Progenitor cell of endocrine pancreas (in vitro differentiated cells): ENCODE measurements at places on chromosomes 3 and 15.
A peak's percentile ranks its signal among the peaks of the same experiment; 100 is the strongest.

DNA sequence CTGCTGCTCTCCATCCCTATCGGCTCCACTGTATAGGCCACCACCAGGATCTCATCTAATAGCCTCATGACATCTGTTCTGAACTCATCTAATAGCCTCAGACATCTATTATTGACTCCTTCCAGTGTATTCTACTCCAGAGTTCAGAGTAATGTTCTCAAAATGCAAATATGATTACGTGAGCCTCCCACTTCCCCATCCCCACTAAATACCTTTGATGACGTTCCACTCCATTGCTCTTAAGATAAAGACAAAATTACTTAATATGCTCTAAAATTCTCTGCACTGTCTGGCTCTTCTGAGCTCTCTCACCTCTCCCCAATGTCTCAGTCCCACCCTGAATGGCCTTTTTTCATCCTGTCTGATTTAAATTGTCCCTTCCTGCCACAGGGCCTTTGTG lies 94.7 kb downstream of the SAMMSON start:
- no peak overlapping the region for H3K27ac ChIP-seq
- no peak for DNase-seq
- H3K4me1 ChIP-seq, result peaks cover 3% of the 10 kb centered on the region
- H3K4me3 ChIP-seq, result no peak overlapping the region
- H3K27me3 ChIP-seq, result peaks cover 24% of the 10 kb centered on the region
- no peaks in the 10 kb centered on the region for H3K36me3 ChIP-seq

DNA sequence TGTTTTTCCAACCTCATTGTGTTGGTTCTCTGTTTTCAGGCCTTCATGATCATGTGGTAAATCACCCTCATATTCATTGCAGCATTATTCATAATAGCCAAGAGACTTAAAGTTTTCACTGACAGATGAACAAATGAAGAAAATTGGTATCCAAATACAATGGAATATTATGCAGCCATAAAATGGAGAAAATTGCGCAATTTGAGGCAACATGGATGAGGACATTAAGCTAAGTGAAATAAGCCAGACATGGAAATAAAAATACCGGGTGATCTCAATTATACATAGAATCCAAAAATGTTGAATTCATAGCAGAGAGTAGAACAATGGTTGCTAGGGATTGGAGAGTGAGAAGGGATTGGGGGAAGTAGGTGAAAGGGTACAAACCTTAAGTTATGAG lies 491.9 kb upstream of the KCNMB2 start:
- no peak overlapping the region for H3K27ac ChIP-seq
- no peaks in the 10 kb centered on the region for H3K36me3 ChIP-seq
- H3K4me1 ChIP-seq, result no peaks in the 10 kb centered on the region
- no peaks in the 10 kb centered on the region for H3K27me3 ChIP-seq

DNA sequence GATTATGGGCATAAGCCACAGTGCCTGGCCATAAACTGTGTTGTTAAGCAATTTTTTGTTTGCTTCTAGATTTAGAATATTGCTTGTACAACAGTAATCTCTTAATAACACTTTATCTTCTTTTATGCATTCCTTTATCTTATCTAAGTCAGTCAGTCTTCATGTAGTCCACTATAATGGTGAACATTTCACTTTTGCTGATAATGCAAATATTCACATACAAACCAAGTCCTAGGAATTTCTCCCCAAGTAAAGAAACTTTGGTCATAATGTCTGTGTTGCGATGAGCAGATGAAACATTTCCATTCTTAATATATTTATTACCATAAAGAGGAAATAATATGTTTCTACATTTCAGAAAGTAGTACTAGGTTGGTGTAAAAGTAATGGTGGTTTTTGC lies 765.8 kb upstream of the ARRDC4 start:
- DNase-seq, result no peak
- H3K27me3 ChIP-seq, result no peaks in the 10 kb centered on the region
- no peaks in the 10 kb centered on the region for H3K4me1 ChIP-seq
- no peaks in the 10 kb centered on the region for H3K36me3 ChIP-seq

- peaks cover 3% of the 10 kb centered on the region for H3K4me1 ChIP-seq
- H3K36me3 ChIP-seq, result no peaks in the 10 kb centered on the region
- no peak overlapping the region for H3K27ac ChIP-seq
- H3K4me3 ChIP-seq, result no peak overlapping the region
- H3K27me3 ChIP-seq, result peaks cover 28% of the 10 kb centered on the region
These were observed 1.3 kb upstream of the CHRNB4 start for GRCh38 chr15:78642331-78642730.

- DNase-seq, result no peak
- H3K27ac ChIP-seq, result no peak overlapping the region
- H3K36me3 ChIP-seq, result no peaks in the 10 kb centered on the region
- no peaks in the 10 kb centered on the region for H3K27me3 ChIP-seq
- H3K4me3 ChIP-seq, result no peak overlapping the region
- H3K4me1 ChIP-seq, result peaks cover 21% of the 10 kb centered on the region
These were observed 69.2 kb upstream of the MFGE8 start for GRCh38 chr15:88982304-88982945.

DNA sequence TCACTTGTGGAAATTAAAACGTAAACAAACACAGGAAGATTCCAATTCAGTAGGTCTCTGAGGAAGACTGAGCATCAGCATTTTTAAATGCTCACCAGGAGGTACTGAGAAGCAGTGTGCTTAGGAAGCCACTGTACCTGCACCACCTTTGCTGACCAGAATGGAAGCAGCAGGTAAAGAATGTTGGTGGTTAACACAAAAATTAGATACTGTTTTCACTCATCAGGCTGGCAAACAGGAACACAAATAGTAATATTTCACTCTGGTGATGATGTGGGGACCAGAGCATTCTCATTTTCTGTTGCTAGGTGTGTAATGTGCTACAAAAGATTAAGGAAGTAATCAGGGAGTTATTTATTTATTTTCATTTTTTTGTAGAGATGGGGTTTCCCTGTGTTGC lies 29.9 kb upstream of the GHSR start:
- H3K27ac ChIP-seq, result no peak overlapping the region
- peaks cover 9% of the 10 kb centered on the region for H3K27me3 ChIP-seq
- peaks cover 4% of the 10 kb centered on the region for H3K4me1 ChIP-seq
- H3K36me3 ChIP-seq, result no peaks in the 10 kb centered on the region
- DNase-seq, result no peak

DNA sequence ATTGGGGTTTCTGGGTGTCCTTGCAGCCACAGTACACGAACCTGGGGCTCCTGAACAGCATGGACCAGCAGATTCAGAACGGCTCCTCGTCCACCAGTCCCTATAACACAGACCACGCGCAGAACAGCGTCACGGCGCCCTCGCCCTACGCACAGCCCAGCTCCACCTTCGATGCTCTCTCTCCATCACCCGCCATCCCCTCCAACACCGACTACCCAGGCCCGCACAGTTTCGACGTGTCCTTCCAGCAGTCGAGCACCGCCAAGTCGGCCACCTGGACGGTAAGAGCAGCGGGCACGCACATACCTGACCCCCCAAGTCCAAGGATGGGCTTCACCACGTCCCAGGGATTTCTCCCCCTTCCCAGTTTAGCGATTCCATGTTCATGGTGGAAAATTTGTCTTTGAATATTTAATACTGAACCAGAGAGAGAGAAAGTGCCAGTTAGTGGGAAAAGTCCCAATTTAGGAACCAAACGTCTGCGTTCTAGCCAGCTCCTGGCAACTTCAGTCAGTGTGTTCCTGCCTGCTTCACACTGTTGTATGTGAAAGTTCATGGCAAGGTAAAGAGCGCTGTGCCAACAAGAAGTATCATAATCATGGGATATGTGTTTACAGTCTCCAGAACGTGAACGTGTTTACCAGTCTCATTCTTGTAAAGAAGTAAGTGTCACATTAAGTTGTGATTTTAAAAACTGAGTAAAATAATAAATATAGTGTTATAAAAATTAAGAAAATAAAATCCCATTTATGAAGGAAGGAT lies 177.2 kb downstream of the TP63 start:
- H3K4me3 ChIP-seq, result no peak overlapping the region
- no peaks in the 10 kb centered on the region for H3K36me3 ChIP-seq
- H3K4me1 ChIP-seq, result peaks cover 12% of the 10 kb centered on the region

DNA sequence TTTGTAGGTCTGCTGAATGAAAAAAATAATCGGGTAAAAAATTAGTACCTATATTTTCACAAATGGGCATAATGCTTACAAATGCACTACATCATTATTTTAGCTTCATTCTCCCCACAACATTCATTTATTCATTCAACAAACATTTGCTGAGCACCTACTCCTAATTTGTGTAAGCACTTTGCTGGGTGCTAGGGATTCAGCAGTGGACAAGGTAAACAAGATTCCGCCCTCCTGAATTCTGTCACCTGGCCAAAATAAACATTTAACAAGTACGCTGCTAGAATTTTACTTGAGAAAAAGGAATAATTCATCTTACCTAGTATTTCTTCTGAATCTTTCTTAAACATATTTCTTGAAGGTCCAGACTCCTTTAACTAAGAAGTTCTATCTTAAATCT lies 72.1 kb downstream of the TIGIT start:
- no peaks in the 10 kb centered on the region for H3K36me3 ChIP-seq
- H3K4me1 ChIP-seq, result peaks cover 25% of the 10 kb centered on the region
- peak overlapping the region; percentile 49 for H3K27ac ChIP-seq
- H3K4me3 ChIP-seq, result no peak overlapping the region

GRCh38 chr3:45486136-45486535 lies 97.8 kb downstream of the LARS2 start:
- peaks cover 32% of the 10 kb centered on the region for H3K36me3 ChIP-seq
- H3K27me3 ChIP-seq, result no peaks in the 10 kb centered on the region
- no peak overlapping the region for H3K4me3 ChIP-seq

- no peaks in the 10 kb centered on the region for H3K27me3 ChIP-seq
- H3K4me3 ChIP-seq, result no peak overlapping the region
- H3K27ac ChIP-seq, result no peak overlapping the region
- DNase-seq, result no peak
- H3K36me3 ChIP-seq, result peaks cover 8% of the 10 kb centered on the region
These were observed 27.4 kb downstream of the CFAP100 start for GRCh38 chr3:126422121-126422520.

DNA sequence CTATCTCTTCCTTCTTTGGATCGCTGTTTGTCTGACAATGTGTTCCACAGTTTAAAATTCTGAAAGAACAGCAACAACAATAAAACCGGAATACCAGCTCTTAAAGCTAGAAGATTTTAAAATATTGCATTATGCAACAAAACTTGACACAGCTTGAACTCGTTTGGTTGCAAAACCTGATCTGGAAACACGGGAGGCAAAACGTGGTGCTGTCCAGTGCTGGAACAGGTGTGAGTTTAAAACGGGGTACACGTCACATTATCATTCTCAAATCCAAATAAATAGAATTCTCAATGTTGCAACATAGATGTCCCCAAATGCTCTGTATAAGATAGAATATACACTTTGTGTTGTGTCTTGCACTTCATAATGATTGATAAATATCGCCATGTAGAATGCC lies 110.9 kb upstream of the LYSMD4 start:
- no peak for DNase-seq
- no peaks in the 10 kb centered on the region for H3K4me1 ChIP-seq
- no peak overlapping the region for H3K4me3 ChIP-seq
- H3K27ac ChIP-seq, result no peak overlapping the region
- H3K27me3 ChIP-seq, result no peaks in the 10 kb centered on the region
- no peaks in the 10 kb centered on the region for H3K36me3 ChIP-seq

- peaks cover 3% of the 10 kb centered on the region for H3K27me3 ChIP-seq
- H3K27ac ChIP-seq, result no peak overlapping the region
- no peak overlapping the region for H3K4me3 ChIP-seq
- H3K4me1 ChIP-seq, result peaks cover 11% of the 10 kb centered on the region
- no peak for DNase-seq
These were observed 37.4 kb downstream of the ZNF860 start for GRCh38 chr3:32018757-32019564.

- peak overlapping the region; percentile 93 for H3K27ac ChIP-seq
- peaks cover 53% of the 10 kb centered on the region for H3K27me3 ChIP-seq
- peaks cover 17% of the 10 kb centered on the region for H3K4me1 ChIP-seq
- DNase-seq, result no peak
These were observed 17.0 kb downstream of the RGMA start for GRCh38 chr15:93072011-93072410.

DNA sequence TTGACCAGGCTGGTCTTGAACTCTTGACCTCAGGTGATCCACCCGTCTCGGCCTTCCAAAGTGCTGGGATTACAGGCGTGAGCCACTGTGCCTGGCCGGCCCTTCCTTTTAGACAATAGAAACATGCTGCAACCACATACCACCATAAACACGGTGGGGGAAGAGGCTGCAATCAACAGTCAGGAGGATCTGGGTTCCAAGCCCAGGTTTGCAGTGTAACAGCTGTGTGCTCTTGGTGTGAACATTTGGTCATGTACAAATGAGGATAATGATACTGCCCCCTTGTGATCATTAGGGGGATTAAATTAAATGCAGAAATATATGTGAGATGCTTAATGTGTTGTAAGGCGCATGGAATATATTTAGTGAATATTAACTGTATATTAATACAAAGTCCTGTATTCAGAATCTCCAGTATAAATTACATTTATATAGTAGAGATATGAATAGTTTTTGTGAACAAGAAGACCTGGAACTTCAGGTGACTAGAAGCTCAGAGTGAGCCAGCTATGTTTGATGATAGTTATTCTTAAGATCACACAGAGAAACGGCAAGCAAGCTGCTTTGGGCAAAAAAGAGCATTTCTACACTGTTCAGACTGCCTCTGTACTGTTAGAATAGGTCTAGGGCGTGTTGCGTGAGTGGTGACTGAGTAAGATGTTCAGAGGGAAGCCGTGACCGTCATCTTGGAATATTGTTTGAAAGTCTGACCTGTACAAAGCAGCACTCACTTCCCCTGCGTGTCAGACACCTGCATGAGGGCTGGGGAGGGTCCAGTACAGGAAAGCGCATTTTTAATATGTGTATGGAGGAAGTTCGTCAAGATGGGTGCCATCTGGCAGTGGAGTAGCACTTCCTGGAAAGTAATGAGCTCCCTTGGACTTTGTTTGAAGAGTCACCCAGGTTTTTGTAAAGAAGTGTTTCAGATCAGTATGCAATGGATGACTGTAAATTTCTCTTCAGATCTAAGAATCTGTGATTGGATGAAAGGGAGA lies 125.8 kb downstream of the PGPEP1L start:
- no peak for DNase-seq
- H3K27me3 ChIP-seq, result no peaks in the 10 kb centered on the region
- peaks cover 16% of the 10 kb centered on the region for H3K4me1 ChIP-seq
- no peak overlapping the region for H3K4me3 ChIP-seq
- H3K27ac ChIP-seq, result peak overlapping the region; percentile 54
- H3K36me3 ChIP-seq, result no peaks in the 10 kb centered on the region

DNA sequence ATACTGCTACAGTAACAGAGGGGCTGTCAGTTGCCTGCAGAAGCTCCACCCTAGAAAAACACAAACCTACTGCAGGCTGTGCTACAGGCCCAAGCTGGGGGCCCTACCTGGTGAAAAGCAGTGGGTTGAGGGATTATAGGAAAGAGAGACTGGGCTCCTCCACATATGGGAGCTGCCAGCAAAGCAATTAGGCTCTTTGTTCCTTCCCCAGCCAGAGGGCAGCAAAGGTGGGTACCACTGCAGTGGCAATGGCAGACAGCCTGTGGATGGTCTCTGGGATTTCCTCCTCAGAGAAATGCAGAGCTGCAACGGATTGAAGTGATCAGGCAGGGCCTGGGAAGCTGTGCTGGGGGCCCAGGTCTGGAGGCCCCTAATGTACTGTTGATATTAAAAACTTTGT lies 19.1 kb upstream of the DNAAF4 start:
- peaks cover 6% of the 10 kb centered on the region for H3K27me3 ChIP-seq
- no peak overlapping the region for H3K27ac ChIP-seq
- H3K36me3 ChIP-seq, result no peaks in the 10 kb centered on the region
- no peaks in the 10 kb centered on the region for H3K4me1 ChIP-seq

- H3K27ac ChIP-seq, result no peak overlapping the region
- H3K4me1 ChIP-seq, result peaks cover 12% of the 10 kb centered on the region
- peaks cover 3% of the 10 kb centered on the region for H3K27me3 ChIP-seq
- DNase-seq, result no peak
- H3K36me3 ChIP-seq, result no peaks in the 10 kb centered on the region
- H3K4me3 ChIP-seq, result no peak overlapping the region
These were observed 304.0 kb downstream of the CACNA2D3 start for GRCh38 chr3:54426381-54426780.
